Ascending aorta (tissue), 2 donors: ENCODE measurements at places on chromosomes 11 and 22.

GRCh38 chr11:128615076-128615475 lies 27.7 kb upstream of the ETS1 start:
- no peak for DNase-seq

GRCh38 chr22:27149921-27150543 lies 492.6 kb downstream of the MIAT start:
- no peak for DNase-seq

- DNase-seq: no peak
These were observed 19.7 kb downstream of the EPS8L2 start for GRCh38 chr11:725624-726202.

DNA sequence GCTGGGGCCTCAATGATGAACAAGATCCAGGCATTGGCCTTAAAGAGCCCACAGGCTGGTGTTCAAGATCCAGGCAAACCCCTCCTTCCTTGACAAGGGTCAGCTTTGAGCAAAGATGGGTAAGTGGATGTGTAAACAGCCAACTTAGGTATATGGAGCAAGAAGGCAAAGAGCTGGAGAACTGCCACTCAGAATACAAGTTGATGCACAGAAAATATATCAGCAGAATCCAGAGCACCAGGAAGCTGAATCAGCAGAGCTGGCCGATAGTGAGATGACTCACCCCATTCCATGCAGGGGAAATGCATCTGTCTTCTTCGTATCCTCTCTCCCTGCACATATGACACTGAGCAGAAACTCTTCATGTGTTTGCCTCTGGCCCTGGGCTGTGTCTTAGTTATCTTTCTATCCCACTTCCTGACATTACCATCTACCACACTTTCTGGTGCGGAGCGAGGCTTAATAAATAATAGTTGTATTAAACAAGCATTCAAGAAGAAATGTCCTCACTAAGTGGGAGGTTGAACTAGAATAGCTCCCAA lies 57.8 kb downstream of the ENDOD1 start:
- no peak for DNase-seq

- DNase-seq: no peak
These were observed 24.4 kb upstream of the MGAT3 start for GRCh38 chr22:39432361-39432811.

GRCh38 chr22:35089139-35089538 lies 23.2 kb downstream of the ISX start:
- DNase-seq: no peak

DNA sequence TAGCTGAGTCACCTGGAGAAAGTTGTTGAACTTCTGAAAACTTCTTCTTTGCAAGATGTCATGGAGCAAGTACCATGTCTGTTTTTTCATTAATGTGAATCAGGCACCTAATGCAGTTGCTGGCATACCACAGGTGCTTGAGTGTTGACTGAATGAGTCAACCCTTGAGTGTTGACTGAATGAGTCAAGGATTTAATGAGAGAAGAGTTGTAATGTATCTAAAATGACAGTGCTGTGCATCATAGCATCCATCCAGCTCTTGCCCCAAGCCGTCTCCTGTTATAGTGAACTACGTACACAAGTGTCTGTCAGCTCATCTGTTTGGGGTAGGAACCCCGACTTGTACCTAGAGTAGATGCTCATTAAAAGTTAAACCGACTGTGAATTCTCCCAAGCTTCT lies 93.1 kb downstream of the CWC15 start:
- DNase-seq: no peak

- no peak for DNase-seq
These were observed 59.9 kb upstream of the RCN1 start for GRCh38 chr11:32030875-32031503.

GRCh38 chr11:72088076-72088808 lies 7.6 kb downstream of the LRRC51 start:
- DNase-seq: no peak

DNA sequence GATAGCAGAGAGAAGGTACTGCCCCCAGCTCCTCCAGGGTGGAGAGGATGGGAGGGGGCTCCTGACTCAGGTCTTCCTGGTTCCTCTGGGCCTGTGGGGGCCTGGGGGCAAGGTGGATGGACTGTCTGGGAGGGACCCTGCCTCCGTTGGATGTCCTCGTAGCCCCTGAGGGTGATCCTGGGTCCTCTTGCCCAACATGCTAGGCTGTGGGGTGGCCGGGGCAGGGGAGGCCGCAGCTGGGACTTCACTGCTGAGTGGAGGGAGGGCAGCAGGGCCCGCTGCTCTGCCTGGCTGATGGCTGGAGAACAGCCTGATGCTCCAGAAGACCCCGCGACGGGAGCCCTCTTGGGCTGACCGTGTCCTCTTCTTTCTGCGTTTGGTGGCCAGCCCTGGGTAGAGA lies 13.4 kb downstream of the FRMD8 start:
- DNase-seq: no peak

GRCh38 chr11:134063991-134064747 lies 4.7 kb upstream of the JAM3 start:
- no peak for DNase-seq

DNA sequence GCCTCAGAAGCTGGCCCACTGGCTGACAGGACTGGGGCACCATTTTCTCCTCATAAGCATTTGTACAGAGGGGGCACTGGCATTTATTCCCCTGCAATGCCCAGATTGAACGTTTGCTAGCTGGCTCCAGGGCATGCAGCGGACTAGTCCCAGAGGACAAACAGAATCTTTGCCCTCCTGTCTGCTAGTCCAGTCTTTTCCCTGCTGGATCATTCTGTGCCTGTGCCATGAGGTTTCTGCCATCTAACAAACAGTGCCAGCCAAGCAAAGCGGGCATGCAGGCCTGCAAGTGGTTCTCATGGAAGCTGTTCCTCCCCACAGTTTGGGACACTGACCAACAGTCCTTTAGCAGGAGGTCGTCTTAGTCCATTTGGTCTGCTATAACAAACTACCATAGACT lies 53.4 kb downstream of the KCNJ1 start:
- DNase-seq: no peak

DNA sequence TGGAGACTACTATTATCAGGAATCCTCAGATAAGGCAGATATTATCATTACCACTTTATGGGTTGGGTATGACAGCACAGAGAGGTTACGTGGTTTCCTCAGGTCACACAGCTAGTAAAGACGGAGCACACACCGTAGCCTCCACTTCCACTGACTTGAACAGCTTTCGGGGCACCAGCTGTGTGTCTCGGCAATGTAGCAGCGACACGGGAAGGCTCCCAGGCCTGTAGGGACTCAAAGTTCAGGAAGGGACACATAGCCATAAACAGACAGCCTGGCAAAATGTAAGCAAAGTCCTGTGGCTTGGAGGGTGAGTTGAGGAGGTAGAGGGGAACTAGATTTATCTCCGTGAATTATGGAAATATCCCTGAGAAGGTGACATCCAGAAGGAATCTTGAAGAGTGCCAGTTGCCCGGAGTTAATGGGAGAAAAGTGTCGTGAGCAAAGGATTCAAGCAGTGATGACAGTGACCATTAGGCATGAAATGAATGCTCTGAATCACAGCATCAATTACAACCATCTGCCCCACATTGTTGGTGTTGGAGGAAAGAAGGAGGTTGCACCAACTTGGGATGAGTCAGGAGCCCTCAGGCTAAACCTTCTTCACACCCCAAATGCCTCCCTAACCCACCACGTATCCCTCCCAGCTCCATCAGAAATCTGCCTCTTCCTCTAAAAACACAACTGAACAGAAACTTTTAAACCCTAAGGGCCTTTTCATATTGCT lies 106.7 kb upstream of the ASPHD2 start:
- no peak for DNase-seq

GRCh38 chr11:68223275-68223674 lies 10.2 kb upstream of the KMT5B start:
- DNase-seq: no peak

DNA sequence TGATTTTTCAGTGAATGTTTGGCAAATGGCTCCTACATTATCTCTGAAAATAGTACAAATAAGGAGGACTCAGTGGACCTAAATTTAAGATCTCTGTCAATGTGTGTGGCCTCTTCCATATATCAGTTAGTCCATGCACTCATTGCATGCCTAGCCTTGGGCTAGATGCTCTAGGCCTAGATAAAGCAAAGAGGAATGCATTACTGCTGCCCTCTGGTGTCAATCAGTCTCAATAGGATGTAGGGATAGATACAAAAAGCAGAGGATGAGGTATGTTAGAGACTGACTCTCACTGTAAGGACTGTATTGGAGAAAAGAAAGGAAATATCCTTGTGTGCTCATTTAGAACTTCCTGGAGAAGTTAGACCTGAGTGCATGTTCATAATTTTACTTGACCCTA lies 42.0 kb downstream of the MS4A2 start:
- DNase-seq: no peak

DNA sequence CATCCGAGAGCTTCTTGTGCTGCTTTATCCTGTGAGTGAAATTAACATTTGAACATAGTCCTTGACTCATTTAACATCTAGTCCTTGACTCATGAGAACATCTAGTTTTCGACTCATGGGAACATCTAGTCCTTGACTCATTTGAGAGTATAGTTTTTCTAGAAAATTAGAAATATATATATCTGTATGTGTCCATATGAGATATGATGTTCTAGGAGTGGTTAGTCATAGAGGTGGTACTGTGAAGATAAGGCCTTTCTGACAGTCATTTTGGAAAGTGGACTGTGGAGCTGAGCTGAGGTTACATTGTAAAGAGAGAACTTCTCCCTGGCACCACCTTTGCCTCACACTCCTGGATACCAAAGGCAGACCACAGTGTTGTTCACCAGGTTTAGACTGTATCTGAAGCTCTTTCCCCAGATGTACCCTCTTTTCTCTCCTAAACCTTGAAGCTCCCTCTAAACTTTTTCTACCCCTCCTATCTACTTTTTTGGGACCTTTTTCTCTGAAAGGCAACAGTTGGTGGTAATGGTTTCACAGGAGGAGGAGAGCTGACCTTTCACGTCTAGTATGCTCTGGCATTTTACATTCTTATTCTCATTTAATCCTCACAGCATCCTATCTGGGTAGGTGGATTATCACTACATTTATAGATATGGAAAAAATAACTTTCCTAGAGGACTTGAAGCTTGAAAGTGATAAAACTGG lies 67.2 kb downstream of the PPP2R1B start:
- DNase-seq: no peak

DNA sequence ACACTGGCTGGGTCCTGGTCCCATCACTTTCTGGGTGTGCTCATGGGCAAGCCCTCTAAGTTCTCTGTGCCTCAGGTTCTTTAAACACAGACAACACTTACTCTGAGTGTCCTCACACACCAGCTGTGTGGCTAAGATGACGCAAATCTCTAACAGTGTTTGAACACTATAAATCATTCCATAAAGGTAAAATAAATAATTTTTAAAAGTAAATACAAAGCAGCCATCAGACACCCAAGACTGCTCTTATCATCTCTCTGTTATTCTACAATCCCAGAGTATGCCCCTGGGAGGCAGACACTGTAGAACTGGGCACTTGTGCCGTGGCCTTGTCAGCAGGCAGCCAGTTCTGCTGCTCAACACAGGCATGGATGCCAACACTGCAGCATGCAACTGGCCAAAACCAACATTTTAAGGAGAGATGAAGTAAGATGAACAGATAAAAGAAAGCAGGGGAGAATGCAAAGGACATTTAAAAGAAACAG lies 56.8 kb downstream of the RPL27A start:
- no peak for DNase-seq

DNA sequence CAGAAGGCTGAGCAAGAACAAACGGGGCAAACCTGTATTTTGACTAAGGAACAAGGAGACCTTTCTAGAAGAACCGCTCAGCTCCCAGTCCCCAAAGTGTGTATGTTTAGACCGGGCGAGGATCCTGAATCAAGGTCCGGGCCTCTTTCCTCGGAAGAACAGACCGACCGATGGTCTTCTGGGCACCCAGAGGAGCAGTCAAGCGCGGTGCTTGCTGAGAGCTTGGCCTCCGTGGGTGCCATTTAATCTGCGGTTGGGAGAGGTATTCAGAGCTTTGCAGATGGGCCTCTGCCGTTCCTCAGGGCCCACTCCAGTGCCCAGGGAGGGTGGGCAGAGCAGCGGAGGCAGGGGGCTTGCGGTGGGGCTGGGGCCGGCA lies 26.5 kb upstream of the ATXN10 start:
- no peak for DNase-seq

- DNase-seq: no peak
These were observed 21.5 kb downstream of the PICALM start for GRCh38 chr11:86047275-86047991.

DNA sequence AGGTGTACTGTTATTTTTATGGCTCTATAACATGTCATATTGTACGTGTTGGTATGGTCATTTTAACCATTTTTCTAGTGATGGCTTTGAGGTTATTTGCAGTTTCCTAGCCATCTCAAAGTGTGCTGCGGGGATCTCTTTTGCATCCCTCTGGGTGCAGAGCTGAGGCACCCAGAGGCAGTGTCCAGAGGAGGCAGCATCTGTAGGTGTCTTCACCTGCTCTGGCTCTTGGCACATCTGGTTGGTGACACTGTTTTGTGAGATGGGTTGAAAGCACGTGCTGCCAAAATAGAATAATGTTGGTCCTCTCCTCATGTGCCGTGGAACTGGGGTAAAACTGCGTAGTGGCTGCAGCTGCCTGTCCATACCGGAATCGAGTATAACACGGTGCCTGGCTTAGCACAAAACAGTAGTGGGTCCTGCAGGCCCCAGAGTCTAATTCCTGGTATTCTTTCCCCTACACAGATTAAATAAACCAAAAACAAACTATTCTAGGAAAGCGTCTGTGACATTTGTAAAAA lies 12.9 kb downstream of the NEAT1 start:
- no peak for DNase-seq

GRCh38 chr22:36918586-36919284 lies 5.3 kb downstream of the CSF2RB start:
- DNase-seq: no peak

DNA sequence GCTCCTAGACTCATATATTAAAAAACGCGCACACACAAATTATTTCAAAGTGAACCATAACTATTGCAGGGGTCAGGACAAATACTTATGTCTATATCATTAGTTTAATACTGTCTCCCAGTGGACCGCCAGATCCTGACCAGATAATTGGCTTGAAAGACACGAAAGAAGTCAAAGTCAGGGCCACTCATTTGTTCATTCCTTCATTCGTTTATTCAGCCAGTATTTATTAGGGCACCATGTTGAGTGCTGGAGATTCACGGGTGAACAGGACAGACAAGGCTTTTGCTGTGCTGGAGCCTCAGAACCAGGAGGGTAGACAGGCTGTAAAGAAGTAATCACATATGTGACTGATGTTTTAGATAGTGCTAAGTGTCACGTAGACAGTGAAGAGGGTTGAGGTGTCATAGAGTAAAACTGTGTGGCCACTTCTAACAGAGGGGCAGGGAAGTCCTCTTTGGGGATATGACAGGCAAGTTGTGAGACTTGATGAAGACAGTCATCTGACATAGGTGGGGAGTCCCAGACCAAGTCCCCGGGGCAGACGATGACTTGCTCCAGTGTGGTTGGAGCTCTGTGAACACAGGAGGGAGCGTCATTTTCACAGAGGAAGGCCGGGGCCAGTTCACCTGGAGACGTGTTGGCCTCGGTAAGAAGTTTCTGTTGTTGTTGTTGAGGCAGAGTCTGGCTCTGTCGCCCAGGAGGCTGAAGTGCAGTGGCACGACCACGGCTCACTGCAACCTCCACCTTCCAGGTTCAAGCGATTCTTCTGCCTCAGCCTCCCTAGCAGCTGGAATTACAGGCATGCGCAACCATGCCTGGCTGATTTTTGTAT lies 25.9 kb downstream of the RBX1 start:
- DNase-seq: no peak
